ENCODE measurements at places on chromosomes 13 and 19.

- peak; percentile 68 for DNase-seq
Measured at GRCh38 chr19:56109226-56109625, 11.9 kb downstream of the ZNF787 start.

DNA sequence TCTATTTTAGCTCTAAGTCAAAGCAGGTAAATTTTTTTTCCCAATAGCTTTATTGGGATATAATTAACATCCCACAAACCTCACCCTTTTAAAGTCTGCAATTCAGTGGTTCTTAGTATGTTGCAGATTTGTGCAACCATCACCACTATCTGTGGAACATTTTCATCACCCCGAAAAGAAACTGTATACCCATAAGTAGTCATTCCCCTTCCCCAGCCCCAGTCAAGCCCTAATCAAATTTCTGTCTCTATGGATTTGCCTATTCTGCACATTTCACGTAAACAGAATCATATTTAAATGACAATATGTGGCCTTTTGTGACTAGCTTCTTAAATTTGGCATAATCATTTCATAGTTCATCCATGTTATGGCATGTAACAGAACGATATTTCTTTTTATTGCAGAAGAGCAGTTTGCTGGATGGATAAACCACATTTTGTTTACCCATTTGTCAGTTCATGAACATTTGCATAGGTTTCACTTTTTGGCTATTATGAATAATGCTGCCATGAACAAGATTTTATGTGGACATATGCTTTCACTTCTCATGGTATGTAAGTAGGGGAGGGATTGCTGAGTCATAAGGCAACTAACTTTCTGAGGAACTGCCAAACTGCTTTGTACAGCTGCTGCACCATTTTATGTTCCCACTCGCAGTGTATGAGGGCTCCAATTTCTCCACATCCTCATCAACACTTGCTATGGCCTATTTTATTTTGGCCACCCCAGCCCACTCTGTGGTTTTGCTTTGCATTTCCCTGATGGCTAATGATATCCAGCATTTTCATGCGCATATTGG, 10.9 kb downstream of the SLC46A3 start:
- peak; percentile 79 for DNase-seq

- DNase-seq, result no peak
Measured at GRCh38 chr13:39379118-39379517, 223.9 kb downstream of the LHFPL6 start.

GRCh38 chr13:77522444-77522843, 13.1 kb upstream of the SCEL start:
- no peak for DNase-seq

DNA sequence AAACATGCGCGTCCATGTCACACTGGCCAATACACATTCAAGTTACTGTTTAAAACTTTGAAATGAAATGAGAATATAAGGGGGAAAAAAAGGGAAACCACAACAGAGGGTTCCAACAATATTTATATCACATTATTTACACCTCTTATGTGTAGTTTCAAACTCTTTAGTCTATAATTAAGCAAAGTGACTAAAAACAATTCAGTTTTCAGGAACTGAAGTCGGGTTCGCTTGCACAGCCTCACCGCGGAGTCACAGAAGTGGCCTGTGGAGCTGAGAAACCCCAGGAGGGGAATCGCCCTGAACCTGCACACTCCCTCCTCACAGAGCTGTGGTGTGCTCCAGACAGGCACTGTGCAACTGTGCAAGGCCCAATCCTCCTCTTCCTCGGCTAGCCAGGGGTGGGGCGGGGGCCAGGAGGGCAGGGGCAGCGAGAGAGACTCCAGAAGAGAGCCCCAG, 75.9 kb downstream of the STK24 start:
- no peak for DNase-seq

DNA sequence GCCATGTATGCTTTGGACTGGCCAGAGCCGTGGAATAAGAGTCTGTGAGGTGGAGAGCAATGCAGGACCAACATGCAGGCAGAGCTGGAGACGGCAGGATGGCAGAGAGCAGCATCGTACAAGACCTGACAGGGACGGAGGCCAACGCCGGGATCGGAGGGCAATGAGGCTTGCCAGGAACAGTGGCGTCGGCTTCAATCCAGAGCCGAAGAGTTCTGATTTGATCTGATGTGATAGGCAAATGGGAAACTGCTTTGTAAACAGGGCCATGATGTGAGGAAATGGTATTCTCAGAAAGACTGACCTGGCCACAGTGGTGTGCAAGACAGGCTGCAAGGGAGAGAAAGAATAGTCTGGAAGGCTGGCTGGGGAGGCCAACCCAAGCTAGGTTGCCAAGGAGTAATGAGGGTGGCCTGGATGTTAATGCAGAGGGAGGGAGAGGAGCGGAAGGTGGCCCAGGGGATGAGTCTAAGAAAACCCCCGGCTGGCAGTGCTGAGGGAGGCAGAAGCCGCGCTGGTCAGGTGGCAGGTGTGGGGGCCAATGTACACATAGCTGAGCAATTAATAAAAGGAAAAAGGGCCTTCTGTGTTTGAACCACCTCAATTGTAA, 26.7 kb downstream of the RCBTB2 start:
- DNase-seq, result no peak

DNA sequence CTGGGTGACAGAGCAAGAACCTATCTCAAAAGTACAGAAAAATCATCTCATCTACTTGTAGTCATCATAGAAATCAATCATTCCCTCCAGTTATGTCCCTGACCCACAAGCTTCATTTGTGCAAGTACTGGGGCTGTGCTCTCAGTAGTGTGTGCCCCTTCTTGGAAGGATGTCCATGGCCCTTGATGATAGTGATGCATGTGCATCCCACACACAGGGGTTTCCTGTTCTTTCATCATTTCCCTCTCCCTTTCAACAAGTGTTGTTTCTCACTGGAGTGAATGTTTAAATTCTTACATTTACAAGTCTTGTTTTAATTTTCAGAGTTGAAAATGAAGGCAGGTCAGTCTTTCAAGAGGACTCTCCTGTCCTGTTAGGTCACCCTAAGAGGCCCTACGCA, 1.5 kb downstream of the LGALS13 start:
- DNase-seq, result no peak

GRCh38 chr13:29605860-29606526, 10.5 kb upstream of the SLC7A1 start:
- no peak for DNase-seq

- DNase-seq, result no peak
Measured at GRCh38 chr19:56710437-56710836, 38.9 kb upstream of the ZNF835 start.

GRCh38 chr19:14479975-14480699, 5.0 kb upstream of the PTGER1 start:
- peak; percentile 74 for DNase-seq

DNA sequence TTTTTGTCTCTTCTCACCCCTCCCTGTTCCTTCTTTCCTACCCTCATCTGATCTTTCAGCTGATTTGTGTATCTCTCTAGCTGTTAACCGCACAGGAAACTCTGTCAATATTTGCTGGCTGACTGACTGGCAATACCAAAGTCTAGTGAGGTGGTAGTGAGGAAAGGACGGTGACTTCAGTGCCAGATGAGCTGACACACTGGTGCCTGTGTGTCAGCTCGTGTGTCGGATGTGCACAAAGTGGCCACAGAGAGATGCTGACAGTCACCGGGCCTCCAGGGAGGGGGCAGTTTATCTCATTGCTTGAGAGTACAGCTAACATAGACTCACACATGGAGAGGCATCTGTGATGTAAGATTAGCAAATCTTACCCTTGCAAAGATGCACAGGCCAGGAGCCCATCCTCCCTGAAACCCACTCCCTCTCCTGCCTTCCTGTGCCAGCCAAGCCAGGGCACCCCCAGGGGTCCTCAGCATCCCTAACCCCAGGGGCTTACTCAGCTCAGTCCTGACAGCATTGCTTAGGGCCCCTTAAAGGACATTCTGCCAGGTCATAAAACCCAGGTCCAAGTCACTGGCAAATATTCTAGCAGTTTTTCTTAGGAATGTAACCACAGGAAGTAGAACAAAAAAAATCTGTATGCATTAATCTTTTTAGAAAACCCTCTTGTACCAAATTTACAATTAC, 80.2 kb downstream of the SHISA2 start:
- no peak for DNase-seq

DNA sequence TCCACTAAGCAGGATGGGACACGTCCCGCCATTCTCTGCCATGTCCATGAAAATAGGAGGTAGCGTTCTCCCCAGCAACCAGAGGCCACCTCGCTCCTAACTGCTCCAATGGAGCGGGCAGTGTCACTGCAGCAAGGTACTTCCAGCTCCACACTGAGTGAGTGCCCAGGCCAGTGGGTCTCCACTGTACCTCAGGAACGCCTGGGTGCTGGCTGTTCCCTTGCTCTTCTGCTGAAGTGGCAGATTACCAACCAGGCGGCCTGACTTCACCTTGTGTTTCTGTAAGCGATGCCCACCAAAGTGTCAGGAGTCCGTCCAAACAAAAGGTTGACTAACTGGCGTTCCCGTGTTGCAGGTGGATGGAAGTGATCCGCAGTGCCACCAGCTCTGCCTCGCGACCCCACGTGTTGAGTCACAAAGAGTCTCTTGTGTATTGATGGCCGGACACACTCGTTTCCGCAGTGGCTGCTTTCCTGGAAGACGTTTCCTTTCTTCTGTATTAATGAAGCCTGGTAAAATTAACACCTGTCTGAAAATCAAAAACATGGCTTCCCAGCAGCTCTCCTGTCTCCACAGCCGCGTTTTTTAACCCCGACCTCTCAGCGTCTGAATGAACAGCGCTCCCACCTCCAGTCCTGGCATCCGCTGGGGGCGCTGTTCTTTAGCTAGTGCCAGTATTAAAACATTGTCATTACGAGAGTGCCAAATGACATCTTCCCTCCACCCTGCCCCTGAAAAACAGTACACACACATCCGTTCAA, 128.8 kb downstream of the STK24 start:
- DNase-seq, result peak; percentile 46

DNA sequence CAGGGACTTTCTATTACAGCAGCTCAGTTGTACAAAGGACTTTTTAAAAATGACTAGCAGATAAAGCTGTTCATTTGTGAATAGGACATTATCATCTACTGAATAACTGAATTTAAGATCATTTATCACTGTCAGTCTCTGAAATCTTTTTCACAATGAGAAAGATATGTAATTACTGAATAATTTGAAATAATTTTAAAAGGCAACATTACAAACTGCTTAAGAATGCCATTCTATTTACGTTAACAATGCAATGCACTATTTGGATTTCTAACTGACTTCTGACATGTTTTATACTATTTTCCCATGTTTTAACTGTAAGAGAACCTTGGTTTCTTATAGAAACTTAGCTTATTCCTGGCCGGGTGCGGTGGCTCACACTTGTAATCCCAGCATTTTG, 2033.0 kb upstream of the PCDH20 start:
- DNase-seq, result no peak

GRCh38 chr19:55246462-55247451, 12.1 kb downstream of the PPP6R1 start:
- no peak for DNase-seq

DNA sequence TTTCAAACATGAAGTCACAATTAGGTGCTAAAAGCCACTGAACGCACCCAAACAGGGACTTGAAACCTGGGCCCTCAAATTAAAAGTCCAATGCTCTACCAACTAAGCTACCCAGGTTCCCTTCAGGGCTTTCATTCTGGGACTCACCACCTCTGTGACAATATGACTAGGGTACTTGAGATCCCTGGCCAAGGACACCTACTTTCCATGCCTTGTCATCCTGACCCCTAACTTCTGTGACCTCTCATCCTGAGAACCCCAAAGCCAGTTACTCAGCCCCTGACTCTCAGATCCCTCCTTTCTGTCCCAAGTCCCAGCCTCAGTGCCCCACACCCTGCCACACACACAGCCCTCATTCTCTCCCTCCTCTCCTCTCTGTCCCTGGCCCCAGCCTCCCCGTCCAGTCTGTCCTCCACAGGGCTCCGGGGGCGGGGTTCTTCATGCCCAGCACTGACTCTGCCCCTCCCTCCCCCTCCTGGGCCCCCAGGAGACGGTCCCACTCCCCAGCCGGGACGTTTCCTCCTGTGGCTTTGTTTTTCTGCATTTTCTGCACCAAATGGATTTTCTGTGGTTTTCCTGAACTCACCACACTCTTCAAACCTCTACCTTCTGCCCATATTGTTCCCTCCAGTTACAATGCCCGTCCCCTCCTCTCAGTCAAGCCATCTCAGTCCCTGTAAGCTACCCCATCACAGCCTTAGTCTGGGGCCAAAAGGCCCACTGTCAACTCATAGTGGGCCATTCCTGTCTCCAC, 7.0 kb downstream of the RCN3 start:
- peak; percentile 50 for DNase-seq

DNA sequence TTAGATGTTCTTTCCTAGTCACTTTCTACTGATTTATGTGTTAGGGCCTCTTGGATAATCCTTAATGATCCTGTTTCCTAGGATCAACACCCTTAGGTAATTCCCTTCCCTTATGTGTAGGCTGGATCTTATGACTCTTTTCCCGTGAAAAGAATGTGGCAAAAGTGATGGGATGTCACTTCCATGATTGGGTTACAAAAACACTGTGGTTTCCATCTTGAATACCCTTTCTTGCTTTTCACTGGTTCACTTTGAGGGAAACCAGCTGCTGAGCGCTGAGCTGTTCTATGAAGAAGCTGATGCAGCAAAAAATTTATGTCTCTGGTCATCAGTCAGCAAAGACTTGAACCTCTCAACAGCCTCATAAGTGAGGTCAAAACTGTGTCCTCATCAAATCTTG, 609.4 kb downstream of the OLFM4 start:
- DNase-seq, result no peak

DNA sequence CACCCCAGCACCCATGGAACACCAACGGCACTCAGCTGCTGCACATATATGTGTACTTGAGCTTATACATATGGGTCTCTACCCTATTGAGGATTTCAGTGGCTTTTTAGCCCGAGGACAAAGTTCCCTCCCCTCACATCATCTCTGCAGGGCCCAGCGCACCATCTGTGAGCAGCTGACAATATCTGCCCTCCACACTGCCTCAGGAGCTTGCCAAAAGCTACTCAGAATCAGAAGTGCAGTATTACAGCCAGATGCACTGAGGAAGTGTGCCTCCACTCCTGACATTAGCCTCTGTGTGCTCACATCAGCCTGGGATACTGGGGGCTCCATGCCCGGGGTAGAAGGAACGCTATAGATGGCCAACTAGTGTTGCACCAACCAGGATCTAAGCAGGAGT, 903.9 kb downstream of the UQCRFS1 start:
- no peak for DNase-seq

DNA sequence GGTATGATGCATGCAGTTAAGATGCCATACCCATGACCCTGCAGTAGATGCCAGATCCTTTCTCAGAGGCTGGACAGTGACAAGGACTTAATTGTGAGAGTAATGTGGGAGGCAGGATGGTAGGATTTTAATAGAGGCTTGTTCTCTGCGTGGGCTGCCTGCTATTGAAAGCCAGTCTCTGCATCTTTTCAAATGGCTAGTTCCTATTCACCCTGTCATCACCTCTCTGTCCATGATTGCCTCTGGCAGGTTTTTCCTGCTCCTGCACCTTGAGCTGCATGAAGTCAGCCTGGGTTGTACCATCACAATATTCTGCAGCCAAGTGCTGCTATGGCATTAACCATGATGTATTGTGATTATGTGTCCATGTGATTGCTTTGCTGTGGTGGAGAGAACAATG, 440.5 kb downstream of the ITGBL1 start:
- no peak for DNase-seq

DNA sequence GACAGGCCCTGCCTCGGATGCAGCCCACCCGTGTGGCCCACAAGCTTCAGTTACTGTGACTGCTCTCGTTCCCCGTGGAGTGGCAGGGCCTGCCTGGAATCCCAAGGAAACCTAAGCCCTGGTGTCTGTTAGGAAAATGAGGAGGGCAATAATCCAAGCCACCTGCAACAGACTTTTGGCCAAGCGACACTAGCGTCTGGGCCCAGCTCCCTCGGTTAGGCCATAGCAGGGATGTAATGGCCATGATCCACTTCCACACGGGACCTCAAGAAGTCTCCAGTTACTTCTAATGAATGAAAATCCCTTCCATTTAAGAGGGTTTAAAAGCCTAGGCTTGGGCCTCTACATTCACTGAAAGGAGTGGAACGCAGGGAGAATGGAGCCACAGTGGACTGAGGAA, 8.9 kb downstream of the ZC3H4 start:
- DNase-seq, result no peak
